Gastroesophageal sphincter (tissue), 4 donors: ENCODE measurements at places on chromosomes 16 and 17.

GRCh38 chr16:65837464-65837863, 529.0 kb upstream of the CDH5 start:
- no peak for ATAC-seq

DNA sequence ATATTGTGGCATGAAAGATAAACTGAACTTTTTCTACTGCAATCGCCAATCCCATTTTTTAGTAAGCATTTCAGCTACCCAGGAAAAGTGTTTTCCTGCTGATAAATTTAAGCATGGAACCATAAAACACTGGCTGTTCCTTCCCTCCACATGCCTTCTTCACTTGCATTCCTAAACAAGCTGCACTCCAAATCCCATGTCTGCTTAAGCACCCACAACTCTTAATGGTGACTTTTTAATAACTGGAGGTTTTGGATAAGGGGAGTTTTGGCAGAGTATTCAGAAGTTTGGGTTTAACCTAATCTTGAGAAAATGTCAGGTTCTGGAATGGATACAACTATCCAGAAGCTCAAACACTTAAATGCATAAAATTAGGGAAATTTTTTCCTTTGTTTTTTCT, 345.6 kb upstream of the CA10 start:
- ATAC-seq: no peak

DNA sequence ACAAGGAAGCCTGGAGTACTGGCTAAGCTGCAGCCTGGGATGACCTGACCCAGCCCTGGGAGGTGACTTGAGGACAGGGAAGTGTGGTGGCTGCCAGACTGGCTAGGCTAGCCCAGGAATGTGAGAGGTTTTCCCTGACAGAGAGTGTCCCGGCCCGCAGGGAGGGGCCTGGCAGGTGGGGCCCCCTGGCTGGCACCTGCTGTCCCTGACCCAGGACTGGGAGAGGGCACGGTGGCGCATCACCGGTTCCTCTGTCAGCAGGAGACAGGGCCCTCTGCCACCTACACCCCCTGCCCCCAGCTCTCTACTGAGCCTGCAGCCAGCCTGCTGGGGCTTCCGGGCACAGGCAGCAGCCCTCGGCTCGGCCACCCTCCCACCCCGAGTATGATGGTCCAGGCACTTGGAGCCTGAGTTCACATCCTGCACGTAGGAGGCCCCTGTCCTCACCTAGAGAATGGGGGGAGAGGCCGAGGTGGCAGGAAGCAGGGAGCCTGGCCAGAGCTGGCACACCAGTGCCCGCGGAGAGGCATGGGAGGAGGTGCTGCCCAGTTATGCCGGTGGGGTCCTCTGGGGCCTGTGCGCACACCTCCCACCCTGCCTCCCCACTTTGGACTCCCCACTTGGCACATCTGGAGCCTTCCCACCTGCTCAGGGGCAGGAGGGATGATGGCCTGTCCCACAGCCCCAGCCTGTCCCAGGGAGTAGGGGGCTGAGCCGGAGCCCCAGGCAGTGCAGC, 528 bp downstream of the PRSS27 start:
- ATAC-seq: no peak

DNA sequence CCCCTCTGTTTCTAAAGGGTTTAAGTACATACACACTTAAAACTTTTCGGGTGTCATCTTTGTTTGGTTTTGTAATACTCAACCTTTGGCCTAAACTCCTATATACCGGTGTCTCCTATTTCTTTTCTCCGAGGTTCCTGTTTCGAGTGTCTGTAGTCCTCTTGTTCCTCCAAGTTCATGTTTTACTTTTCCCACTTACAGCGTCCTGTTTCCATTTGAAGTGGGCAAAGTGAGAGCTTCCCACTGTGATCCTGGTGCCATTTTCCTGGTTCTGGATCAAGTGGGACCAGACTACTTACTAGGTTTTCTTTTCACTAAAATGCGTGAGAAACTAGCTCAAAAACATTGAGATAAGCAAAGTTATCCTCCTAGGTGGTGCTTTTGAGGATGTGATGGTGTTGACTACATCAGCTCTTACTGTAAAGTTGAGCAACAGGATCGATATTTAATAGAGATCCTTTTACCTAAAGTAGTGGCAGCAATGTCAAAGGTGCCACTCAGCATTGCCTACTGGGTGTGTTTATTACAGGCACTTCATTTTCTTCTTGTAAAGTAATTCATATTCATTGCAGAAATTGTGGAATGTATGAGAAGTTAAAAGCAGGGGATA, 1.3 kb downstream of the PSMD3 start:
- ATAC-seq: no peak

DNA sequence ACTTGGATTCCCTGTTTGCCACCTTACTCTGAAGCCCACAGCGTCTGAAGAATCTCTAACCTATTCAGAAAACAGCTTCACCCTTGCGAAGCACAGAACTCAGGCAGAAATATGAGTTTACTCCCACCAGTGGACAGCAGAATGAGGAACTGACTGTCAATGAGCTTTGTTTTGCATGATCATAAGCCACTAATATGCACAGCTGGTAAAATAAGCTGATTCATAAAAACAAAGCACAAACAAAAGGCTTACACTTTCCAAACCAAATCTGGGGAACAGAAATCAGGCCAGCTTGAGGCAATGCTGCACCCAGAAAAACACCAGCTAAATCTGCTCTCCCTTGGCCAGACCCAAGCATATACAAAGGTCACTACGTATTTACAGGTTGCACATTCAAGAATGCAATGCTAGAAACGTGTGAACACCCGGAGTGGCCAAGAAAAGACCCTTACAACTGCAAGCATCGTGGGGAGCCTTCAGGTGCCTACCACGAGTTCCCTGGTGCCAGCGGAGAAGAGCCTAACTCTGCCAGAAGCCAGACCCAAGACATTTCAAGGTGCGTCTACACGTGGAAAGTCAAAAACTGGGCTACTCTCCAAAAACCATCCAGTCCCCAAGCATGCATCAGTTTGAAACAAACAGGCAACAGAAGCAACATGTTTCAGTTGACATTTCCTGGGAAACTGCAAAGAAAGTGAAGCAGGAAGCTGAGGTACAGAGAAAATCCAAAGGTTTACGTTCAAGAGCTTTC, 207.1 kb downstream of the ZFHX3 start:
- no peak for ATAC-seq

DNA sequence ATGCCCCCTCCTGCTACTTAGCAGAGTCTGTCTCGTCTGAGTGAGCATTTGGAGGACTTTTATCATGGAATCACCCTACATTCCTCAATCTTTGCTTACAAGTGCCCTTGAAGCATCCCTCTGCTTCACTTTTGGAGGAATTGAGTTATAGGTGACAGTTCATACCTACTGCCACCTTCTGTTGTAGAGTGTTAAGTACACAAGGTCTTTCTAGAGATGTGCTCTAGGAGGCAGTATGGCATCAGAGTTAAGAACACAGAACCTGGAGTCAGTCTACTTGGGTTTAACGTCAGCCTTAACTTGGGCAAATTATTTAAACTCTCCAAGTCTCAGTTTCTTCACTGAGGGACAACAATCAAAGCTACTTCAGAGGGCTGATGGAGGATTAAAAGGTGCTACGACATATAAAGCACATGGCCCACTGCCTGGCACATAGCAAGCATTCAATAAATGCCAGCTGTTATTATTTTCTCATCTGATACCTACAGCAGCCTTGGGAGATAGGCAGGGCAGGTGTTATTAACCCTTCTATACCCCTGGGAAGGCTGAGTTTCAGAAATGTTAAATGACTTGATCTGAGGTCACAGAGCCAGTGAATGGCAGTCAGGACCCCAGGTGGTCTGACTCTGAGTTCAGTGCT, 62.2 kb downstream of the UTP18 start:
- ATAC-seq: no peak

DNA sequence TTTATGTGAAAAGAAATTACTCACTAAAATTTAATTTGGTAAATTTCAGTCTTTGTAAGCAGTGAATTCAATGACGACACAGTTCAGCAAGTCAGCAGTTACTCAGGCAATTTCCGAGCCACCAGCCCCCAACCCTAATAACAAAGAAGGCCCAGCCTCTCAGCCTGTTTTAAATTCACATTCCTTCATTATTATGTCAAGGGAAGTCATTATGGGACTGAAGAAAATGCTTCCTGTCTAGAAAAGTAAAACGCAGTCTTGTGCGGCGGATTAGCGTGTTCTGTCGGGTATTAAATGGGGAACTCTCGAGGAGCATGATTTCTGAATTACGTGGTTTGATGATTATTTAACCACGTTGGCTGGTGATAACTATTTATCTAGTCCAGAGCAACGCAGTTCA, 177.6 kb downstream of the AIPL1 start:
- ATAC-seq: no peak

DNA sequence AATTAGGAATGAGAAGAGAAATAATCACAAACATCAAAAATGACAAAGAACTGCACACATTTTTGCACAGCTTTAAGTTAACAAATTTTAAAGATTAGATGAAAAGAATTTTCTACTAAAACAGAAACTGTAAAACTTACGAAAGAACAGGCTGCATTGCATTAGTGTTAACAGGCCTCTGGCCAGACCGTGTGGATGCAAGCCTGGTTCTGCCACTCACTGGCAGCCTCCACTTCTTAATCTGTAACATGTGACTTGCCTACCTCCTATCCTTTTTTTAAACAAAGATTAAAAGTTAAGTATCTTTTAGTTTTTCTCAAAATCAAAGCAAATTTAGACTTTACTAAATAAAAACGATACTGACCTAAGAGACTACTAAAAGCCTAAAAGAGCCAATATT, 37.5 kb downstream of the CREBBP start:
- ATAC-seq: peak; percentile 53

DNA sequence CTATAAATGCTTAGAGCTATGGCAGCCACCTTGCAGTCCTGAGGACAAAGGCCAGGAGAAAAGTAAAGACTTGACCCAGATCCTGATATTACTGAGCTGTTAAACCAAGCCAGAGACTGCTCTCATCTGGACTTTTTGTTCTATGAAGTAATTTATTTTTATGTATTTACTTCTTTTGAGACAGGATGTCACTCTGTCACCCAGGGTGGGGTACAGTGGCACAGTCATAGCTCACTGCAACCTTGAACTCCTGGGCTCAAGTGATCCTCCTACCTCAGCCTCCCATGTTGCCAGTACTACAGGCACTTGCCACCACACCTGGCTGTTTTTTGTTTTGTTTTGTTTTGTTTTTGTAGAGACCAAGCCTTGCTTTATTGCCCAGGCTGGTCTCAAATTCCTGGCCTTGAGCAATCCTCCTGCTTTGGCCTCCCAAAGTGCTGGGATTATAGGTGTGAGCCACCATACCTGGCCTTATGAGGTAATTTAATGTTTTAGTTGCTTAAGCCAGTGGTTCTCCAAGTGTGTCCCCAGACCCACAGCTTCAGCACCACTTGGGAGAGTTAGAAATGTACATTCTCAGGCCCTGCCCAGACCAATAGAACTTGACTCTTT, 112.1 kb downstream of the COPRS start:
- ATAC-seq: no peak

DNA sequence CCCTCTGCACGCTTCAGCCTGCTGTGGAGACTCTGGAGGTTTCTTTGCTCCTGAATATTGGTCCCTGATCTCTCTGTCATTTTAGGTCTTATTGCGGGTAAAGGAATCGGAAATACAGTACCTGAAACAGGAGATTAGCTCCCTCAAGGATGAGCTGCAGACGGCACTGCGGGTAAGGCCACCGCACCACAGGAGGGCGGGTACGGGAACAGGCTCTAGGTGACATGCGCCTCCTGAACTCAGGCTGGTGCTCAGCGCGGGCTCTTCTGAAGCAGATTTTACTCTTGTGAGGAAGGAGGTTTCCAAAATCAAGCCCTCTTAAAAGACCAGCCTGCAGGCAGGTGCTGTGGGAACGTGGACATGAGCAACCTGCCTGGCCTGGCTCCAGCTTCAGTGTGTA, 29.8 kb downstream of the PLD6 start:
- no peak for ATAC-seq

DNA sequence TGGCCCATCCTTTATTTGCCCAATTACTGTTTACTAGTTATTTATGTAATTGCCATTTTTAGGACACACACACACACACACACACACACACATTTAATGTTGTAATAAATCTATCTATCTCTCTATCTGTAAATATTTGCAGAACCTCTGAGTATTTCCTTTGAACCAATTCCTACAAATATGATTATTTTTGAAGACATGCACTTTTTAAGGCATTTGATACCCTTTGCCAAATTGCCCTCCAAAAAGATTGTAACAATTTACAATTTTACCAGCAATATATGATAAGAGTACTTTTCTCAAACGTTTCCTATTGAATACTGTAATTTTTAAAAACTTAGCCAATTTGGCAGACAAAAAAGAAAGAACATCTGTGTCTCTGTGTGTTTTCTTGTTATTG, 143.8 kb upstream of the FOXF1 start:
- no peak for ATAC-seq

GRCh38 chr16:55605754-55606336, 39.4 kb downstream of the CAPNS2 start:
- peak; percentile 46 for ATAC-seq

- no peak for ATAC-seq
These were observed 5.8 kb downstream of the MTHFSD start for GRCh38 chr16:86549076-86549892.

DNA sequence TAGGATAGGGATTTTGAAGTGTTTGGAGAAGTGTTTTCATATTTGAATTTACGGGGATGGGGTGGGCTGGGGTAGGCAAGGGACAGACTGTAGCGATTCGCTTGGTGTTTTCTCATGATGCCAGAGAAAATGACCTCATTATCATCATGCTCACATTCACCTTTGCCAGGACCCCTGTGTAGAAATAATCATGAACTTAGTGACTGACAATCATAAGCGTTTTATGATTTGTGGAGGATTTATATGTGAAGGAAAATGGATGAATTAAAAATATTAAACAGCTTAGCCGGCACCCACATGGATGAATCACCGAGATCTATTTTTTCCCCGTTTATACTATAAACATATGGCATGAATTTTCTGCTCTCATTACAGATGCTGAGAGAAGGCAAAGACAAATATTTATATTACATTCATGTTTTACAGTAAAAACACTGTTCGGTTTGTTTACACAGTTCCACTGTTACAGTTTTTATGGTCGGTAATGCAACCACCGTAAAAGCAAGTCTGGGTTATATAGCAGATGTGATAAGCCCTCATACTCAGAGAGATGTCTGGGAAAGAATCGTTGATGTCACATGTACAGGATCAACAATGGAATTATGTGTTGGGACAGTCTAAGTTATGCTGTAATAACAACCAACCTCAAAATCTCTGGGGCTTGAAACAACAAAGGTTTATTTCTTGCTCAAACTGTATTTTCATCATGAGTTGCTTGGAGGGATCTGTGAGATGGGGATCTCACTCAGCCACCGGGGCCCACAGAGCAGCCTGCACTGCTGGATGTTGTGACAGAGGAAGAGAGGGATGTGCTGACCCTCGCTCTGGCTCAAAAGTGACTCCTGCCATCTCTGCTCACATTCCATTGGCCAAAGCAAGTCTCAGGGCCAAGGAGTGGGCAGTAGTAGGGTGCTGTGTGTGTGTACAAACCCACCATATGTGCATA, 85.1 kb downstream of the WWOX start:
- ATAC-seq: no peak
